Osteocyte (in vitro differentiated cells): ENCODE measurements at places on chromosomes 2 and 18. TPM values are rescaled to one million over a fixed set of nuclear protein-coding genes. Genes with fewer than 3 reads are reported as not detected.

The CGREF1 gene
- total RNA-seq = 1.2 and 1.9 TPM in 2 replicates

The LPIN1 gene
- 24.1 and 26.7 TPM in 2 replicates for total RNA-seq

The LYG2 gene
- not detected in 2 replicates for total RNA-seq

The PLEK gene
- total RNA-seq = 0.19 TPM in 1 of 2 replicates, not detected in the other

The FAHD2A gene
- total RNA-seq = 40.3 and 40.4 TPM in 2 replicates

The FANCL gene
- 14.6 and 15.3 TPM in 2 replicates for total RNA-seq

The GALNT14 gene
- total RNA-seq = 3.6 and 4.1 TPM in 2 replicates

The VAMP5 gene
- total RNA-seq = not detected in 2 replicates

The REG3G gene
- not detected in 2 replicates for total RNA-seq

The SP140 gene
- total RNA-seq = 0.65 and 1.0 TPM in 2 replicates

The PLEKHH2 gene
- total RNA-seq = 17.4 and 19.6 TPM in 2 replicates

The GMPPA gene
- total RNA-seq = 41.4 and 42.5 TPM in 2 replicates

The SLC30A3 gene
- not detected in 2 replicates for total RNA-seq

The SKA1 gene
- total RNA-seq = 3.5 and 4.0 TPM in 2 replicates

The PAIP2B gene
- 0.55 and 0.78 TPM in 2 replicates for total RNA-seq

The NT5C1B gene
- total RNA-seq = not detected in 2 replicates

The VWC2L gene
- total RNA-seq = not detected in 2 replicates

The KLHL41 gene
- total RNA-seq = 0.89 and 1.5 TPM in 2 replicates

The MARCHF4 gene
- 1.3 TPM in 2 replicates for total RNA-seq

The AGXT gene
- not detected in 2 replicates for total RNA-seq
